ENCODE measurements at places on chromosomes 3 and 15.
A peak's percentile ranks its signal among the peaks of the same experiment; 100 is the strongest.

GRCh38 chr3:71039332-71039731, 544.2 kb downstream of the FOXP1 start:
- no peak for DNase-seq

DNA sequence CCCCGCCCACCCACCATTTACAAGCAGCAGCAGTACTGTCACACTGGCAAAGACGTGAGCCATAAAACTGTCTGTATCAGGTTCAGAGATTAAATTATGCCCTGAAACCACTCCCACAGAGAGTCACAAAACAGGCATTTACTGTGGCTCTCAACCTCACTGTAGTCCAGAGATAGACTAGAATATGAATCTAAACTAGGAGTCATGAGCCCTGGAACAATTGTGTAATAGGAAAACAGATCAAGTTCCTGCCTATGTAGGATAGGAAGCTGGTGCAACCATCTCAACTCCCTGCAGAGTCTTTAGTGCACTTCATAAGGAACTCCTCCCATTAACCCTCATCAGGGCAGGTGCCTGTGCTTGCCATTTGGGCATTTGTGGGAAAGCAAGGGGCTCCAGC, 61.7 kb downstream of the FAM227B start:
- DNase-seq: no peak

GRCh38 chr3:12138044-12138443, 20.7 kb downstream of the TIMP4 start:
- DNase-seq: peak; percentile 47

- no peak for DNase-seq
Observed at GRCh38 chr3:53936347-53936746, 44.7 kb upstream of the SELENOK start.

DNA sequence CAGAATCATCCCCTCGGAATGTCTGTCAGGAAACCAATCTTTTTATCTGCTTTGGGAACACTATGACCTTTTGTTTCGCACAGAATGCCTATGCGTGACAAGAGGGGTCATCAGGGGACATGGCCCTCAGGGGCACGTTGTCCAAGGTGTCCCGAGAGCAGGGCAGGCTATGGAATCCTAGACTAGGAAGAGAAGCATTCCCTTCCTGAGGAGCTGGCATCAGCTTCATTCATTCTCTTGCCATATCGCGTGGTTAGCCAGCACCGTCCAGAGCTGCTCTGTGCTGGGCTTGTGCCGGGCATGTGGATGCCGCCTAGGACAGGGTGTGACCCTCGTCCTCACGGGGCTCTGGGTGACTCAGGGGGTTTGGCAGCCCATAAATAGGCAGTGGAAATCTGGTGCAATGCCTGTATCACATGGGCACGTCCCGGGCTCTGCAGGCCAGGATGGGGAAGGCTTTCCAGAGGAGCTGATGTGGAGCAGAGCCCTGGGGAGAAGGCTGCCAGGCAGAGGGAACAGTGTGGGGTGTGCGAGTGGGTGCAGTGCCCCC, 117.8 kb downstream of the TMEM266 start:
- DNase-seq: no peak

DNA sequence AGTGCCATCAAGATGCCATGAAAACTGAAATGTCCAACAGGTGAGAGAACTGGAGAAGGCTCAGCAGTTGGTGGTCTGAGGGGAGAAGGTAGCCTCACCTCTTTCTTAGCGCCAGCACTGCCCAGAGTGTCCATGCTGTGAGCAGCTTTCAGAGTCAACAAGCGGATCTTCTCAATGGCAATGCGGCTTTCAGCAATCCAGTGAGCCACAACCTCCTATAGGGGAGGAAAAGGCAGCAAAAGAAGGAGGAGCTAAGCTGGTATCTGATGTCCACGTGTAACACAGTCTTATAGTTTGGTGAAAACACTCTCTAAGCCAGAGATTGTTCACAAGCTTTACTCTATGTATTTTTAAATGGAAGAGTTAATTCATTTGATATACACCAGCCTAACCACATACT, 36.1 kb upstream of the ACKR4 start:
- no peak for DNase-seq

DNA sequence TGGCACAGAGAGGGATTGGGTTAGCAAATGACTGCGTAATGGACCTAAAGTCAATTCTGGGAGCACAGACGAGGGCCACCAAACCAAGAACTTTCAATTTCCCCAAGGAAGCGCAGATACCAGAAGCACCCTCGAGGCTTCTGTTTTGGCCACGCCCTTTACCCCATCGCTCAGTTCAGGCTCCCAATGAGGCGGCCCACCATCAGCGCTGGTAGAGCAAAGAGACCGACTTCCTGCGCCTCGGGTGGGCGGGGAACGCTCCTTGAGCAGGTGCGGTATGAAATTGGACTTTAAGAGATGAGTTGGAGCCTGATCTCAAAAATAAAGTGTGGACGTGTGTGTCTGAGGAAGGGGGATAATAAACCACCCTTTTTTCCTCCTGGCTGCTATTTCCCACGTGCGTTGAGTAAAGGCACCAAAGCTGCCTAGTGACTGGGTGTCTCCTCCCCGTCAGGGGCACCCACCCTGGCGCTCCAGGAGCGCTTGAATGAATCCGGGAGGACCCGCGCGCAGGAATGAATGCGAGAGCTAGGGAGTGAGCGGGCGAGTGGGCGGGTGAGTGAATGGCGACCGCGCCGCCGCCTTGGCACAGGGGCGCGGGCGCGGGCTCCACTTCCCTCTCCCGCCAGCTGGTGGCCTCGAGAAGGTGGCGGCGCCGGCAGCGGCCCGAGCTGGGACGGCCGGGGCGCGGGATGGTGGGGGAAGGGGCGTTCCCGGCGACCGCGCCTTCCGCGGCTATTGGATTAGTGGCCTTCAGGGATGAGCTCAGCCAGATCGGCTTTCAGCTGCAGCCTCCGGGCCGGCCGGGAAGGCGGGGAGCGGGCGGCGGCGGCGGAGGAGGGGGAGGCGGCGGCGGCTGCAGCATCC, at the start of gene SPSB4:
SPSB4 (plus strand) TSS at position 772 of the 867 bp plus-strand sequence. CDS start 14,758 bp downstream, outside the sequence.
- DNase-seq: no peak

GRCh38 chr3:36397841-36398240, 17.5 kb downstream of the STAC start:
- no peak for DNase-seq

DNA sequence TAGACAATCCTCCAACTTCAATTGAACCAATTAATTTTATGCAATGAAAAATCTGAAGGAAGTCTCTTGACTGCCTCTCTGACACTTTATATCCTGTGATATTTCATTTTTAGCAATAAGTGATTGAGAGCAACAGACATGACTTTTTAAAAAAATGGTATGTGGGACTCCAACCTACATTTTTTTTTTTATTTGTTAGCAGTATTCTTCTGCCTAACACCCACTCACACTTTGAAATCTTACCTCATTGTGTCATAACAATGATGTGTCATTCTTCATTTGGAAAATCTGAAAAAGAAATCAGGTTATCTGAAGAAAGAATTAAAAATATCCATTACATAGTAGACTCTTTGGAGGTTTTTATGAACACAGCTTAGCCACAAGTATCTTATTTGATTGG, 541.3 kb upstream of the KCNMB2 start:
- no peak for DNase-seq

- no peak for DNase-seq
Observed at GRCh38 chr3:72539856-72540255, 308.4 kb downstream of the SHQ1 start.

DNA sequence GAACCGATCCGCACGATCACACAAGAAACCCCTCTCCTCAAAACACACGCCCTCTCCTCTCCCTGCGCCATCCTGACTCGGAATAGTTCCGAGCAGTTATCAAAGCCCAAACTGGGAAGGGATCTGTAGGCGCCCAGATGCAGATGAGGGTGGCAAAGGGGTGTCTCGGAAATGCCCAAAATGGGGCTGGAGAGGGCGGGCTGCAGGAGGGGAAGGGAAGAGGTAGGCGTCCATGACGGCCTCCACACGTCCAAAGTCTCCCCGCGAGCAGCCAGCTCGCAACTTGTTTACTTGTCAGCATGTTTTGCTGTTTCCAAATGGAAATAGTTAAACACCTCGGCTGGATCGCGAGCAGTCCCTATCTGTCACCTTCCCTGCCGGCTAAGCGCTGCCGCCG, 1.5 kb downstream of the NTRK3 start:
- no peak for DNase-seq

GRCh38 chr3:106635826-106636225, 741.4 kb upstream of the CCDC54 start:
- no peak for DNase-seq

DNA sequence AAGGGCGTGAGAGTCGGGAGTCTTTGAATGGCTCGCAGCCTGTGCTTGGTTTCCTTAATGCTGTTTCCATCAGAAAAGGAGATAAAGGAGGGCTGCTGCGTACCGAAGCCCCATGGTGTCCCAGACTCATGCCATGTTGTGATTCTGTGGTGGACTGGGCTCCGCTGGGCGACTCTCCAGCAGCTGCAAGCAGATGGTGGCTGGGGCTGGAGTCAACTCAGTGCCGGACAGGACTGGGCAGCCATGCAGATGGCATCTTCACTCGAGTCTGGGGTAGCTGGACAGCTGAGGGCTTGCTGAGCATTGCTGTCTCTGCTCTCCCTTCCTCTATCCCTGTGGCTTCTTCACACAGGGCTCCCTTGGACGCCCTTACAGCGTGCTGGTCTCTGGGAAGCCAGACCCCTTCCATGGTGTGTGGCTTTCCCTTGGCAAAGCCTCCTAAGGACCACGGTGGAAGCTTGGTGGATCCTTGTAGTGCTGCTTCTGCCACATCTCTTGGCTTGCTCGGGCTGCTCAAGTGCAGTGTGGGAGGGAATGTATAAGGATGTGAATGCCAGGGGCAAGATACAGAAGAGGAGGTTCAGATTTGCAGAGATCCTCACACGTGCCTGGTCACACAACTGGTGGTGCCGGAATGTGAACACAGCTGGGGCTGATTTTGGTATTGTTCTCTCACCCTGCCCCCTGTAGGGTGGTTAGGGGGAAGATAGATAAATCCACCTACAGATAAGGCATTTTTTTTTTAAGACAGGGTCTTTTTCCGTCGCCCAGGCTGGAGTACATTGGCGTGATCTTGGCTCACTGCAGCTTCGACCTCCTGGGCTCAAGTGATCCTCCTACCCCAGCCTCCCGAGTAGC, 9.0 kb downstream of the NIPA1 start:
- no peak for DNase-seq

- peak; percentile 71 for DNase-seq
Observed at GRCh38 chr15:78077053-78077870, at the start of gene TBC1D2B. Gene TBC1D2B, minus strand, starts transcription at chr15:78077711. Its CDS starts 59 bp downstream, at chr15:78077652.

DNA sequence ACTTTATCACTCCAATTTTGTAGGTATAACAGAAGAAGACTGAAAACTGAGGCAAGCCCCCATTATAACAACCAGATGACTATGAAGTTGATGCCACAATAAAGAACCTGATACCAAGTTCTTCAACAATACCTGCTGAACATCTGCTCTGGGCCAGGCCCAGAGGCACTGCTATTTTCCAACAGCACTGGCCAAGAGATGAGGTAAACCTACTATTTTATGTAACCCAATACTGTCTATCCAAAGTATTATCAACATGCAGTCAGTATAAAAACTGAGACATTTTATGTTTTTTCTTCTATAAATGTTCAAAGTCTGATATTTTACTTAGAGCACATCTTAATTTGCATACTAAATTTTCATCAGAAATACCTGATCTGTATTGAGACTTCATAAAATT, 6.1 kb downstream of the SPG11 start:
- no peak for DNase-seq

DNA sequence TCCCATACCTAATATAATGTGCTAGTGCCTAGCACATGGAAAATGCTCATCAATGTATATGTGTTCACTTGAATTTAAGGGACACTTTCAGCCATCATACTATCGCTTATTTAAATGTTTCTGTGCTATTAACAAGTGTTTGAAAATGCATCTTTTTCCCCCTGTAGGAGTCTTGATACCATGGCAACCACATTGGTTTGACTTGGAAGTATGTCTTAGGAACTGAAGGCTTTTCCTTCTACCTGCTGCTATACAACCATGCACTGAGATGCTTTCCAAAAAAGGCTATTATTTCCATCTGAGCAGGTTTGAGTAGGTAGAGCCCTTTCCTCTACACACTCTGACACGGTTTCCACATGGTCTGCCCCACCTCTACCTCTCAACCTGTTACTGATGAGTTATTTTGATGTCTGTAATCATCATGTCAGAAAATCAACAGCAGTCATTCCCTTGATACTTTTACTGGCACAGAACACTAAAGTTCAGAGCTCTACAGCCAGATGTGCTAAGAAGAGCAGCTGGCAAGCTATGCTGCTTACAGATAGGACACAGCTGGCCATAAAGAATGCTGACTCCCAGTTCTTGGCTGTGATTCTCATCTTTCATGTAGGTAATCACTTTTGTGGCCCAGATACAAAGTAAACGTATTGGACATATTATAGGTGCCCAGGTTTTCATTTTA, 59.3 kb downstream of the RYR3 start:
- no peak for DNase-seq

GRCh38 chr15:62899090-62899493, 143.5 kb upstream of the TPM1 start:
- peak; percentile 67 for DNase-seq

- no peak for DNase-seq
Observed at GRCh38 chr3:67044955-67045354, 46.8 kb downstream of the KBTBD8 start.

DNA sequence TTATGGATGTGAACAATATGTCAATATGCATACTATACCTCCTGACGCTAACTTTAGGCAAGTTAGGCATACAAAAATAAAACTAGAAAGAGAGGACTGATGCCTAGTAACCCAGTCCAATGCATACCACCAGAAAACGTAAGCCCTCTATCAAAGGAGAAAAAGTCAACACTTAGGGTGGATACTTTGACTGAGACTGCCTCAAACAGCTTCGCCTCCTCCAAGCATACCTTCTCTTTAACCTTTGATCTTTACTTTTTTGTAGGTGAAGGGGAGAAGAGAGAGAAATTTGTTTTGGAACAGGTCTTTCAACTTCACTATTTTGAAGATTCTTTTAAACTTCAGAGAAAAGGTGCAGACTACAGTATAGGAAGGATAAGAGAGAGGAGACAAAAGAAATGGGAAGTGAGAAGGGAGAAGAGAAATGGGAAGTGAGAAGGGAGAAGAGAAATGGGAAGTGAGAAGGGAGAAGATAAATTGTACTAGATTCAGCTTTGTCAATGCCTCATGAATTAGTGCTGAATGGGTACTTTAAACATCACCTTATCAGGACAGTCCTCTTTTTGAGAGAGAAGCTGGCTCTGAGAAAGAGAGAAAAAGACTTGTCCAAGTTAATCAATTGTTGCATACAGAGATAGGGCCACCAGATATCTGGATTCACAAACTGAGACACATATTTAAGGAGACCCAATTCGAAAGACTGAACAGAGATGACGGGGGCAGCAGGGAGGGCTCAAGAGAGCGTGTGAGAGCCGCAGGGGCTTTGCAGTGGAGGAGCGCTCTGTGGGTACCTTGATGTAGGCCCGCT, 1.0 kb downstream of the P3H2 start:
- DNase-seq: no peak

GRCh38 chr15:94670438-94671034, 439.2 kb downstream of the MCTP2 start:
- DNase-seq: peak; percentile 80

All from HT-29 (cell line).